ENCODE measurements at places on chromosomes 12 and 14.

- no peak for DNase-seq
These were observed 30.1 kb downstream of the CDKL1 start for GRCh38 chr14:50366589-50366988.

- DNase-seq, result no peak
These were observed 729.2 kb downstream of the AACS start for GRCh38 chr12:125794401-125794800.

GRCh38 chr12:47894652-47895051, 10.1 kb downstream of the VDR start:
- DNase-seq, result no peak

GRCh38 chr14:68426661-68427549, 366.0 kb downstream of the ZFP36L1 start:
- DNase-seq, result no peak

DNA sequence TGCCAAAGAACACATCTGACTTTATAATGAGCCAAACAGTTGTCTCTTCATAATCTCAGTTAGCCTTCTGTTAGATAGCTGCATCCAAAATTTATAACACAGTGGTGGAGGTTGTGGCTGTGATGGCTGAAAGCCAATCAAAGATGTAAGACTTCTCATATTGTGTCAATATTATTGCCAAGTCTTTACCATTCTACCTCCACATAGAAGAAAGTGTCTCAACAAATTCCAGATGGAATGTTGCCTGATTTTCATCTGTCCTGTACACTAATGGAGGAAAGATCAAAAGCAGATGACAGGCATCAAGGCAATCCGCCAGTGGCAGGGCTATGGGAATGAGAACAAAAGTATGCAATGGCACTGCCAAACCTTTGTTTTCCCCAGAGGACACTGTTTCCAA, 813.1 kb upstream of the NOVA1 start:
- DNase-seq, result no peak

DNA sequence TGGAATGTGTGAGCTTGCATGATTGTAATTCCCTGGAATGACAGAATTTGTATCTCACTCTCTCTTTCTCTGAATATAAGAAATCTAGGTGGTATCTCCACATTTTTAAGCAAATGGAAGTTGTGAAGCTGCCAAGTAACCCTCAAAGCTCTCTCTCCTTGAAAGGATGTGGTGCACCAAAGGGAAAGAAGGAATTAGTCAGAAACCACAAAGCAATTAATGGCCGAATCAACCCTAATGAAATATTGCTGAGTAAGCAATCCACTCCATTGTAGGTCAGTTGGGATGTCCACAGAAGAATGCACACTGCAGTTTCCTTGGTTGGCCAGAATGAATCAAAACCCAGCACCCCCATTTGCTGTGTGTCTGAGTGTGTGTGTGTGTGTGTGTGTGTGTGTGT, 153.5 kb downstream of the KCNA5 start:
- DNase-seq, result no peak

Measured in hematopoietic multipotent progenitor cell treated with erythropoietin and hydrocortisone succinate and interleukin-3 and kit ligand, for 17 days (in vitro differentiated cells).